Natural killer cell treated with Interleukin-12 subunit alpha and Interleukin-12 subunit beta and Interleukin-15 and Interleukin-18, amount 100 ng/mL, for 72 hours (primary cell): ENCODE measurements at places on chromosomes 1 and 21. TPM values are rescaled to one million over a fixed set of nuclear protein-coding genes. Genes with fewer than 3 reads are reported as not detected.

GRCh38 chr1:212760126-212760823, 31.3 kb downstream of the NSL1 start:
- no peak for DNase-seq

- DNase-seq: no peak
Observed at GRCh38 chr1:223539750-223540149, 125.8 kb downstream of the CAPN8 start.

YTHDF2 gene
- total RNA-seq: 78.7 TPM

DNA sequence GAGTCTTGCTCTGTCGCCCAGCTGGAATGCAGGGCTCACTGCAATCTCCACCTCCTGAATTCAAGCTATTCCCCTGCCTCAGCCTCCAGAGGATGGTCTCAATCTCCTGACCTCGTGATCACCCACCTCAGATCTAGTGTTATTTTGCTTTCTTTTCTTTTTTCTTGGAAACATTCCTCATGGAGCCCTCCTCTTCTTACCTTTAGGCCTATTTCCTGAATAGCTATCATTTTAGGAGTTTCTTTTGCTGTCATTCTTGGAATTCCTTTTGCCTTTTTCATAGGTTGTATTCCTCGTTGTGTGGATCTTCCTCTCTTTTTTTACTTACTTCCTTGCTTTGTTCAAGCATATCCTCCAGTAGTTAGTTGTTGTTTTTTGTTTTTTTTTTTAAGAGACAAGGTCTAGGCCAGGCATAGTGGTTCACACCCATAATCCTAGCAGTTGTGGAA, 173.8 kb downstream of the RASAL2 start:
- DNase-seq: no peak

DNA sequence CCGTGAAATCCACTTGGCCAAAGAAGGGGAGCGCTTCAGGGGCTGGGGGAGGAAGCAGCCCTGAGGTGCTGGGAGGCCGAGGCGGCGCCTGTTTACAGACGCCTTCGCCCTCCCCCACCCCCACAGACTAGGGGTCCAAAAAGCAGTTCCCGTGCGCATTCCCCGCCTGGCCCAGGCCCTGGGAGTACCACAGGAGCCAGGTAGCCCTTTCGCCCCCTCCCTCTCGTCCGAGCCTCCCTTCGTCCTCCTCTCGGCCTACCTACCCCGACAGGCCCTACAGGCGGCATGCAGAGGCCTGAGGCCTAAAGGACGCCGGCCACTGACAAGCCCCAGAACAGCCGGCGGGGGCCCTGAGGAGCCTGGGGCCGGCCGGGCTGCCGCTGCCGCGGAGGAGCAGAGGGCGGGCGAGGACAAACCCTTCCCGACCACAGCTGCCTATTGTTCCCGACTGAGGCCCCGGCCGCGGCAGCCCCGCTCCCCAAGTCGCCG, 522 bp downstream of the RC3H1 start:
- DNase-seq: peak; percentile 61

DNA sequence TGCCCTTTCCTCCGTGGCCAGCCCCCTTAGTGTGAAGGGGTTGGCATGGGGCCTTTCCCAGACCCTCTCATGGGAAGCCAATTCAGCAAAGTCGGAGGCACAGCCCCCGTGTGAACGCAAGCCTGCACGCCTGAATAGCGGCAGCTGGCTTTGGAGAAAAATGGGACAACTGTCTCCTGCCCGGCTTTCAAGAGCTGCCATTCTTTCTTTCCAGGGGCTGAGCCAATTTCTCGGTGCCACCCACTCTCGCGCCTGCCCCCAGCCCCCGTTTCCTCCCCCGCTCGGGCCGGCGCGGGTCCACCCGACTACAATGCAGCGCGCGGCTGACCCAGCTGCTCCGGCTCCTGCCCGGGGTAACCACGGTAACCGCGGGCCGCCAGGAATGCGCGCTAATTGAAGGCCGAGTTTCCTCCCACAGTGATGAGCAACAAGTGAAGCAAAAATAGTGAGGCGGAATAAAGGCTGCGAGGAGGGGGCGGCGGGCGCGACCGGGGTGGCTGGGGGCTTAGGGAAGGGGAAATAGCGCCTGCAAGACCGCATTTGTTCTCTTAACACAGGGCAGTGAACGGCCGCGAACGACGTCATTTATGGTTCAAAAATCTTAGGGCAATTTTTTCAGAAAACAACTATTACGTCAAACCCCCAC, 27.8 kb downstream of the ILDR2 start:
- DNase-seq: no peak

NFASC gene
- 0.71 TPM for total RNA-seq

- DNase-seq: no peak
Observed at GRCh38 chr1:107914119-107914765, 50.7 kb downstream of the VAV3 start.

DNA sequence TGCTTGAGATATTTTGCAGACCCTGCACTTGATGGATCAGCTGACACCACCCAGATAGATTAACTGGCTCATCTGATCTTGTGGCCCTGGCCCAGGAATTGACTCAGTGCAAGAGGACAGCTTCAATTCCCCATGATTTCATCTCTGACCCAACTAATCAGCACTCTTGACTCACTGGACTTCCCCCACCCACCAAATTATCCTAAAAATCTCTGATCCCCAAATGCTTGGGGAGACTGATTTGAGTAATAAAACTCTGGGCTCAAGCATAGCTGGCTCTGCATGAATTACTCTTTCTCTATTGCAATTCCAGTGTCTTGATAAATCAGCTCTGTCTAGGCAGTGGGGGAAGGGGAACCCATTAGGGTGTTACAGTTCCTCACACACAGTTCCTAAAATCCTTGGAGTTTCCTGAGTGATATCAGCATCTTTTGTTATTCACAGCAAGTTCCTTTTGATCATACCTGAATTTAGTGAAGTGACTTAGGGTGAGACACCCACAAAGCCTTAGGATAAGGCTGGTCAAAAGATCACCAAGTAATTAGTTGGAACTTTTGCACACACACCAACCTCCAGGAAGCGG, 104.2 kb downstream of the COP1 start:
- no peak for DNase-seq

KLF17 gene
- not detected for total RNA-seq

- peak; percentile 50 for DNase-seq
Observed at GRCh38 chr1:2962541-2962940, 58.7 kb upstream of the ACTRT2 start.

GRCh38 chr1:162206300-162206699, 136.8 kb downstream of the NOS1AP start:
- no peak for DNase-seq

- DNase-seq: no peak
Observed at GRCh38 chr1:50981741-50982140, 11.7 kb downstream of the CDKN2C start.

CCDC30 gene
- total RNA-seq: 2.6 TPM

GRCh38 chr1:88462096-88462487, 222.0 kb upstream of the PKN2 start:
- DNase-seq: no peak

GRCh38 chr1:88661951-88662699, 21.9 kb upstream of the PKN2 start:
- no peak for DNase-seq

DNA sequence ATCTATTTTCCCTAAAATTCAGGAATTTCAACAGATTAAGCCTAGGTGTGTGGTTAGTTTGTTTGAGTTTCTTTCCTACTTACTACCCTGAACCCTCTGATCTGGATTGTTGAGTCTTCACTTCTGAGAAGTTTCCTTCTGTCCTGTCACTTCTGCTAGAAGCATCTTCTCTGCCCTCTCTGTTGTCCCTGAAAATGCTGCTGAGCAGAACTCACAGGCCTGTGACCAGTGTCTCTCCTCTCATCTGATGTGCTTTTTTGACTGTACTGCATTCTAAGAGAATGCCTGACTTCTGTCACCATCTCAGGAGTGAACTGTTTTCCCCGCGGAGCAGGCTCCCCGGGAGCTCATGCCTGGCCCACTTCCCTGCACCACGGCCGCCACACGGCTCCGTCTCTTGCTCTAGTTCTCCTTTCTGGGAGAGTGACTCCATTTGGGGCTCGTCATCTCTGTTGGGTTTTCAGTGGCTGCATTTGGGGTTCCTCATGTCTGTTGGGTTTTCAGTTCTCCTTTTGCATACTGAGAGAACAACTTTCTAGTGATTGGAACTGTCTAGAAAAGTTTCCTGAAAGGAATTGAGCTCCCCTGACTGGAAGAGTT, 77.9 kb downstream of the POFUT2 start:
- no peak for DNase-seq

- no peak for DNase-seq
Observed at GRCh38 chr1:59985911-59986515, 59.4 kb upstream of the CYP2J2 start.

- DNase-seq: peak; percentile 69
Observed at GRCh38 chr1:26336477-26337205, 17.3 kb downstream of the CRYBG2 start.

- no peak for DNase-seq
Observed at GRCh38 chr1:179781962-179782361, 38.9 kb downstream of the FAM163A start.

- DNase-seq: no peak
Observed at GRCh38 chr1:209403921-209404320, 179.6 kb upstream of the CAMK1G start.

DNA sequence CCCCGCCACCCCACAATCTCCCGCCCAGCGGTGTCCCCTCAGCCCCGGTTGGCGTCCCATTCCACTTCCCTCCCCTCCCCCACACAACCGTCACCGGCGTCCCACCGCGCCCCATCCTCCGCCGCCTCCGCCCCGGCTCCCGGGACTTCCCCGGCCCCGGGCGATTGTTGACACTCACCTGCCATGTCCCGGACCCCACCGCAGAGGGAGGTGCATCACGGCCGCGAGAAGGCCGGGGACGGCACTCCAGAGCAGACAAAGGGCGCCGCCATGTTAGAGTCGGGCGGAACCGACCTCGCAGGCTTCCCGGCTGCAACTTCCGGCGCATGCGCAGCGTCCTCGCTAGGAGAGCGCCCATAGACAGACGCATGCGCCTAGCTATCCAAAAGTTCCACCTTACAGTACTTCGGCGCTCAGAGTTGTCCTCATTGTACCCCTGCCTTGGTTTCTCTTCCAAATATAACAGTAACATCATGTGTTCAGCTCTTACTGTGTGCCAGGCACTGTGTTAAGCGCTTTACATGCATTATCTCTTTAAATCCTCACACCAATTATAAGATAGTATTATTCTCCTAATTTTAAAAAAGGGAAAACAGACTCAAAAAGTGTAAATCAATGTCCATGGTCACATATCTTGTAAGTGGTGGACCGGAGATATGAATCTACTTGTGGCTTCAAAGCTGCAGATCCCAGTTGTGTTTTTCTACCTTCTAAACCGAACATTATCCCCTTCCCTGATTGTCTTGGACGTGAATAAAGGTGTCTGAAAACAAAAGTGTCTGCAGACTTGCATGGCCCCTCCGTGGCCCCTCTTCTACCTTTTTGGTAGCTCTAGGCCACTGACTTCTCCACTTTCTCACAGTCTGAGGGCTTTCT, at the start of gene ZBTB17:
ZBTB17 (minus strand) TSS at position 297 of the 876 bp plus-strand sequence. CDS start 27,606 bp downstream, outside the sequence.
- DNase-seq: peak; percentile 95

DNA sequence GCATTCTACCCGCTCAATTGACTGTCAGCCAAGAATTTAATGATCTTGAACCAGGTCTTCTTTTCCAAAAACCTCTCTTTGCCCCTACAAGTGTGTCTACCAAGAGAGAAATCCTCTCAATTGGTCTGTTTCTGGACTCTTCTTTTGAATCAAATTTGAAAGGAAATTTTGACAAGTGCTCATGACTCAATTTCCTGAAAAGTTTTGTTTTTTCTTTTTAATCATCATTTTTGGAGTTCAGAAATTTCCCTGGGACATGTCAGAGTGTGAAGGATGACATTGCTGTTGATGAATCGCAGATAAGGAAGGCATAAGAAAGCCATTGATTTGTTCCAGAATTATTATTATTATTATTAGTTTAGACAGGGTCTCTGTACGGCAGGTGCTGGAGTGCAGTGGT, 88.2 kb upstream of the AKT3 start:
- DNase-seq: no peak

DNA sequence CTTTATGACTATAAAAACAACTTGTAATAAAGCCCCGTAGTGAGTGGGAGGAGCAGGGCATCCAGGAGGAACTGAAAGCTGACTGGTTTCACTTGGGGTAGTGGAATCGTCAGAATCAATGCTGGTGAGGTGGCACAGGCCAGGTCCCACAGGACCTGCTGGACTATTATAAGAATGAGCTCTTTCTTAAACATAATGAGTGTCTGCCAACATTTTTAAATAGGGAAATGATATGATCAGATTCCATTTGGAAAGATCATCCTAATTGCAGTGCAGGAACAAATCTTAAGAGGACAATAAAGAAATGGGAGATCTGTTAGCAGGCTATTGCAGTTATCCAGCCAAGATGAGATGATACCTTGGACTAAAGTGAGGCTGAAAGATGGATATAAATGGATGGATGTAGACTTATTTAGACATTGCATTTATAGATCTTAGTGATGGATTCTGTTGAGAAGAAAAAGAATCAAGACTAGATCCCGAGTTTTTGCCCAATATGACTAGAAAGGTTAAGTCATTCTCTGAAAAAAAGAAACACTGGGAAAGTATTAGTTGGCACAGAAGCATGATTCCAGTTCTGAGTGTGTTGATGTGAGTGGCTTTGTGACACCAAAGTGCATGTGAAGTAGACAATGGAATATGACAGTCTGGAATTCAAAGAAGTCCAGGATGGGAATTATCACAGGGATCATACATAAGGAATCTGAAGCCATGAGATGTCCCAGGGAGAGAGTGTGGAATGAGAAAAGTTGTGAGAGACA, 153.3 kb upstream of the SGIP1 start:
- DNase-seq: no peak

GRCh38 chr1:46275030-46275337, 27.4 kb downstream of the RAD54L start:
- DNase-seq: no peak

DNA sequence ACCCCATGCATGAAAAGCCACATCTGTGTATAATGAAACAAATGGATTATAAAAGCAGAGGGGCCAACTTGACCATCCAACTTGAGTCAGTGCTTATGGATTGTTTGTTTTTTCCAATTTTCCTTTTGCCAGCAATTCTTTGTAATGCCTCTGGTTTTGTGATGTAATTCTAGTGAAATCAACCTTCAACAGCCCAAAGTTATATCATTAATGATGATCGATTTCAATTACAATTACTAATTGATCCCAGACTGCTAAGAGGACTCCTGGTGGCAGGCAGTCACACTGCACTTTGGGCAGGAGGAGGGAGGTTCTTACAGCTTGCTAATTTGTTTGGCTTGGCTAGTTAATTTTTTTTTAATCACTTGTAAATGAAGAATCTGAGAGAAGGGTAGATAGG, 552.3 kb downstream of the NUF2 start:
- no peak for DNase-seq

DNA sequence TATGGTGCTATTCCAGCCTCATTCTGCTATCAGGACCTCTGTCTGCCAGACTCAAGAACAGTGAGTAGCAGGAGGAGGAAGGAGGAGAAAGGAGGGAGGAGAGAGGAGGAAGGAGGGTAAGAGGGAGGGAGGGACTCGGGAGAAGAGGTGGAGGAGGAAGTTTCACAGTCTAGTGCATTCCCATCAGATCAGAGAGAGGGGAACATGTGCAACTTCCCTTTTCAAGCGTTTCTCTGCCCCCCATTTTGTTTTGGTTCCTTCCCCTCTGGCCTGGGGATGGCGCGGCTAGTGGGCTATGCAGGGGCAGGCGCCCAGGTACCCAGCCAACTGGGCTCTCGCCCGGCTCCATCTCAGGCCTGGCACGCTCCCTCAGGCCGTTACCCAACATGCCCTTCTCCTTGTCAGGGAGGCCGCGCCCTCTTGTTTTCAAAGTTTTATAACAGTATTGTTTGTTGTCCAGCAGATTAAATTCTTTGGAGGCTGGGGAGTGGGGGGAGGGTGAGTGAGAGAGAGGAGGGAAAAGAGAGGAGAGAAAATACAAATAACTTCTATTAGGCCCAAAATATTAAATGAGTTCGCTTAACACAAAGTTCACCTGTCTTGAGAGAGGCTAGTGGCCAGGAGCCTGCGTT, 56.0 kb downstream of the CD46 start:
- no peak for DNase-seq

GRCh38 chr1:24965571-24965930, 35.5 kb upstream of the RUNX3 start:
- no peak for DNase-seq
